Activated naive CD8-positive, alpha-beta T cell treated with anti-CD3 and anti-CD28 coated beads, Interleukin-2, amount 50 U/mL, for 24 hours (primary cell): ENCODE measurements at places on chromosomes 11 and 22.

DNA sequence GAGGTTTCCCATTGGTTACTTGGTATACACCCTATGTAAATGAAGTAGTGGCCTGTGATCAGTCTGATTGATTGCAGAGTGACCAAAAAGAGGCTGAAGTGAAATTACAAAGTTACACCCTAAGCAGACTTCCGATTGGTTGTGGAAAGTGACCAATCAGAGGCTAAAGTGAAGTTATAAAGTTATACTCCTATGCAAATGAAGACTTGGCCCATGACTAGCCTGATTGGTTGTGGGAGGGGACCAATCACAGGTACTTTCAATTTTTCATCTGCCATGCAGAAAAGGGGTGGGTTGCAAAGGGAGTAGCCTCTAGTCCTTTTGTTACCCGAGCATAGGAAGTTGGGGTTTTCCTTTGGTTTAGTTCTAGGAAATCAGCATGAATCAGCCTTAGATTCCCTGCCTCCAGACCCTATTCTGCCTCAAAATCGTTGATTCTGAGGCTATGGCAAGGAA is 18.1 kb upstream of the CSTF3 start:
- H3K4me3 ChIP-seq = no peak overlapping the region
- H3K27me3 ChIP-seq = no peaks in the 10 kb centered on the region
- no peak for DNase-seq
- no peaks in the 10 kb centered on the region for H3K36me3 ChIP-seq
- peak overlapping the region; percentile 35 for H3K27ac ChIP-seq

GRCh38 chr11:8794126-8794525 is 111.5 kb downstream of the RPL27A start:
- peaks cover 6% of the 10 kb centered on the region for H3K27me3 ChIP-seq
- no peak for DNase-seq
- no peaks in the 10 kb centered on the region for H3K36me3 ChIP-seq
- no peaks in the 10 kb centered on the region for H3K4me1 ChIP-seq
- H3K27ac ChIP-seq = peak overlapping the region; percentile 14
- no peak overlapping the region for H3K4me3 ChIP-seq

- H3K27ac ChIP-seq = no peak overlapping the region
- no peaks in the 10 kb centered on the region for H3K36me3 ChIP-seq
- H3K4me1 ChIP-seq = no peaks in the 10 kb centered on the region
- H3K27me3 ChIP-seq = peaks cover 2% of the 10 kb centered on the region
- no peak for DNase-seq
- H3K4me3 ChIP-seq = no peak overlapping the region
Observed at GRCh38 chr11:79121351-79121750, 319.5 kb downstream of the TENM4 start.

- H3K27me3 ChIP-seq = peaks cover 23% of the 10 kb centered on the region
- no peaks in the 10 kb centered on the region for H3K4me1 ChIP-seq
- no peaks in the 10 kb centered on the region for H3K36me3 ChIP-seq
- no peak overlapping the region for H3K27ac ChIP-seq
Observed at GRCh38 chr22:27372969-27373670, 428.4 kb downstream of the MN1 start.

DNA sequence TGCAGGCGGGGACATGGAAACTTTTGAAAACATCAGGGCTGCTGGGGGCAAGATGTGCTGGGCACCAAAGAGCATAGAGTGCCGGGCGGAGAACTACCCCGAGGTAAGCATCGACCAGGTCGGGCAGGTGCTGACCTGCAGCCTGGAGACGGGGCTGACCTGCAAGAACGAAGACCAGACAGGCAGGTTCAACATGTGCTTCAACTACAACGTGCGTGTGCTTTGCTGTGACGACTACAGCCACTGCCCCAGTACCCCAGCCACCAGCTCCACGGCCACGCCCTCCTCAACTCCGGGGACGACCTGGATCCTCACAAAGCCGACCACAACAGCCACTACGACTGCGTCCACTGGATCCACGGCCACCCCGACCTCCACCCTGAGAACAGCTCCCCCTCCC is 19.4 kb downstream of the MUC5B start:
- H3K4me3 ChIP-seq = no peak overlapping the region
- H3K27ac ChIP-seq = no peak overlapping the region
- H3K4me1 ChIP-seq = no peaks in the 10 kb centered on the region

- no peaks in the 10 kb centered on the region for H3K36me3 ChIP-seq
- H3K4me3 ChIP-seq = no peak overlapping the region
- no peaks in the 10 kb centered on the region for H3K27me3 ChIP-seq
- DNase-seq = no peak
- no peak overlapping the region for H3K27ac ChIP-seq
Observed at GRCh38 chr11:78161346-78161745, 21.9 kb upstream of the ALG8 start.

- no peaks in the 10 kb centered on the region for H3K27me3 ChIP-seq
- no peak for DNase-seq
- H3K36me3 ChIP-seq = peaks cover 13% of the 10 kb centered on the region
Observed at GRCh38 chr22:42156598-42156997, 26.0 kb upstream of the CYP2D6 start.

DNA sequence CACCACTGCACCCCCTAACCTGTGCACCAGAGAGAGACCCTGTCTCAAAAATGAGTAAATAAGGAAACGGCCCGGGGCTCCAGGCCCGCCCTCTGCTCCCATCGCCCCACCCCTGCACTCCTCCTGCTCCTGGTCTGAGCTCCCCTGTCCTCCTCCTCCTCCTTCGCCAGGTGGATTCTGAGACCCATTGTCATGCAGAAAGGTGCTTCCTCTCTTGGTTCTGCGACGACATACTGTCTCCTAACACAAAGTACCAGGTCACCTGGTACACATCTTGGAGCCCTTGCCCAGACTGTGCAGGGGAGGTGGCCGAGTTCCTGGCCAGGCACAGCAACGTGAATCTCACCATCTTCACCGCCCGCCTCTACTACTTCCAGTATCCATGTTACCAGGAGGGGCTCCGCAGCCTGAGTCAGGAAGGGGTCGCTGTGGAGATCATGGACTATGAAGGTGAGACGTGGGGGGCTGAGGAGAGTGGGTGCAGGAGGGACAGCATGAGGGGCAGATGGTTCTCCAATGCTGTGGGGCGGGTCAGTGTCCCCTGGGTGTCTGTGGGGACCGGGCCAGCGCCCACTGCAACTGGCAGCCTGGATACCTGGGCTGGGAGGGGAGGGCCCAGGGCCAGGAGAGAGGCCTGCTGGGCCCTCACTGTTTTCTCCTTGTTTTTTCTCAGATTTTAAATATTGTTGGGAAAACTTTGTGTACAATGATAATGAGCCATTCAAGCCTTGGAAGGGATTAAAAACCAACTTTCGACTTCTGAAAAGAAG is 3.1 kb upstream of the APOBEC3D start:
- no peak for DNase-seq
- H3K27me3 ChIP-seq = no peaks in the 10 kb centered on the region
- peaks cover 18% of the 10 kb centered on the region for H3K36me3 ChIP-seq
- peak overlapping the region; percentile 47 for H3K4me3 ChIP-seq

- no peaks in the 10 kb centered on the region for H3K4me1 ChIP-seq
- DNase-seq = no peak
- H3K36me3 ChIP-seq = no peaks in the 10 kb centered on the region
- no peak overlapping the region for H3K27ac ChIP-seq
- H3K4me3 ChIP-seq = no peak overlapping the region
- no peaks in the 10 kb centered on the region for H3K27me3 ChIP-seq
Observed at GRCh38 chr11:106770489-106771085, 247.7 kb downstream of the GUCY1A2 start.

- no peak for DNase-seq
- H3K36me3 ChIP-seq = no peaks in the 10 kb centered on the region
- H3K27me3 ChIP-seq = no peaks in the 10 kb centered on the region
- no peaks in the 10 kb centered on the region for H3K4me1 ChIP-seq
Observed at GRCh38 chr22:30371321-30371720, 14.5 kb downstream of the CCDC157 start.

DNA sequence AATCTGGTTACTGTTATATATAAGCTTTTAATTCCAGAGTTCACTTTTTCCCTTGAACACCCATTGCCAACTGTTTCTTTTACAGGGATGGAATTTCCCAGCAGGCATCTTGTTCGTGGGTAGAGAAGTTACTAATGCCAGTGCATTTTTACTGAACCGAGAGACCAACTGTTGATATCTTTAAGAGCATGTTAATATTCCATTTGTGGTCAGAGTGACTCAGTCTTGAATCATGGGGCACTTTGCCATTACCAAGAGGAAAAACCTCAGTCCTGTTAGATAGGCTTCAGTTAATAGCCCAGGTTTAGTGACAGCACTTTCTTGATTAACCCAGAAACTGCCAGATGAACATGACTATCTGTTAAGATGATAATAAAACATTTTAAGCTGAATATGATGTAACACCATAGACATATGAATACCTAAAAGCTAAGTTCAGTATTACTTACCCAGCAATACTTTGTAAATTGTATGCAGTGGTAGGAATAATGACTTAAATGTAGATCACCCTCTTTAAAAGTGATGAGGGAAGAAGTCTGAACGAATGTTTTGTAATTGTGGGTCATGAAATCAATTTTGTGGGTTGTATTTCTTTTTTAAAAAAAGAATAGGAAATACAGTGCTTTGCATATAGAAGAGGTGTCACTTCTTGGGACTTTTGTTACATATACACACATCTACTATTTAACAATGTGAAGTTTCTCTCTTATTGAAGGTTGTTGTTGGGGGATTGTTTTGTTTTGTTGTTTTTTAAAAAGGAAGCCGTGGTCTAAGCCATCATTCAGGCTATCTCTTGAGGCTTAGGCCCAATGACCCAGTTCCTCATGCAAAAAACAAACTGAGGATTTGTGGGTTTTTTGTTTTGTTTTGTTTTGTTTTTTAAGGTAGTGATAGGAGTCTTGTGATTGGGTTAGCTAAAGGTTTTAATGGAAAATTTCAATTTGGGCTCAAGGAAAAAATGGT is 79.2 kb upstream of the GRIK4 start:
- H3K27me3 ChIP-seq = no peaks in the 10 kb centered on the region
- peaks cover 18% of the 10 kb centered on the region for H3K4me1 ChIP-seq
- peak overlapping the region; percentile 28 for H3K4me3 ChIP-seq
- H3K27ac ChIP-seq = peak overlapping the region; percentile 86
- H3K36me3 ChIP-seq = peaks cover 5% of the 10 kb centered on the region
- DNase-seq = peak; percentile 20

GRCh38 chr11:84398017-84398626 is 1112.0 kb upstream of the CCDC90B start:
- no peak overlapping the region for H3K27ac ChIP-seq
- H3K4me3 ChIP-seq = no peak overlapping the region
- no peaks in the 10 kb centered on the region for H3K27me3 ChIP-seq
- DNase-seq = no peak
- H3K36me3 ChIP-seq = no peaks in the 10 kb centered on the region

DNA sequence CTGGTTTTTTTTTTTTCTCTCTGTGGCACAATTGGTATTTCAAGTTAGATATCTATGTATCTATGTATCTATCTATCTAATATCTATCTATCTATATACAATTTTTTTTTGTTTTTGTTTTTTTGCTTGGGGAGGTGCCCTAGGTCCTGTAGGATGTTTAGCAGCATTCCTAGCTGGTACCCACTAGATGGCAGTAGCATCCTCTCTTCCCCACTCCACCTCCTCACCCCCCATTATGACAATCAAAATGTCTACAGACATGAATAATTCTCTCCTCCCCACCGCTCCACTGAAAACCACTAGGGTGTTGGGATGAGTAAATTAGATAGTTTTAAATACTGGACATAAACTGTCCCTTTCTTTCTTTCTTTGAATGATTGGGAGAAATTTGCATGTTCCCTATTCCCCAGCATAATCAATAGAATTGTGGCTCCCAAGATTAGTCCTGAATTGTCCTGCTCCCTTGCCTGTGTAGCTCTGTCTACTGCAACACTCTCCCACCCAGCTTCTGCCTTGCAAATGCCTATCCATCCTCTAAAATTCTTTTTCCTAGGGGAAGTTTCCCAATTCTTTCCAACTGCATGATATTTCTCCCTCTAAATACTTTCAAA is 1152.4 kb downstream of the LRRC4C start:
- H3K36me3 ChIP-seq = no peaks in the 10 kb centered on the region
- H3K4me1 ChIP-seq = no peaks in the 10 kb centered on the region

GRCh38 chr11:15471048-15471894 is 356.5 kb downstream of the INSC start:
- H3K36me3 ChIP-seq = no peaks in the 10 kb centered on the region
- no peaks in the 10 kb centered on the region for H3K27me3 ChIP-seq
- no peak for DNase-seq
- no peak overlapping the region for H3K27ac ChIP-seq
- H3K4me3 ChIP-seq = no peak overlapping the region
- no peaks in the 10 kb centered on the region for H3K4me1 ChIP-seq

DNA sequence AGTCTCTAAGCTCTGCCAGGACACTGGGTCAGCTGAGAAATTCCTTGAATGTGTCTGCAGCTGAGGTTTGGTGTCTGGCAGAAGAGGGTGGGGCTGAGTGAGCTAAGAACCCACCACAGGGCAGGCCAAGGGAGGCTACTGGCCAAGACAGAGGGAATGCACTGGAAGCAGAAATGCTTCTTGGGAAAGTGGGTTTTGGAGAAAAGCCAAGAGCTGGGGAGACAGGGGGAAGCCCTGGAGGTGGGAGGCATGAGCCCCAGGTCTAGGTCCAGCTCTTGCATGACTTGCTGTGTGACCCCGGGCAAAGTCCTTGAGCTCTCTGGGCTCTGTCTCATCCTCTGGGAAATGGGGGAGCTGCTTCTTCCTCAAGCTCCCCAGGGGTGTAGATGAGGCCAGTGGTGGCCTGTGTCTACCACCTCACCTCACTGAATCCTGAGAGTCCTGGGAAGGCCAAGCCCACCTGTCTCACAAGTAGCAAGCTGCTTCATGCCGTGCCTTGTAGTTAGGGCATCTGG is 2.3 kb downstream of the MMP11 start:
- DNase-seq = no peak
- no peak overlapping the region for H3K4me3 ChIP-seq
- peaks cover 20% of the 10 kb centered on the region for H3K4me1 ChIP-seq
- no peaks in the 10 kb centered on the region for H3K27me3 ChIP-seq
- no peaks in the 10 kb centered on the region for H3K36me3 ChIP-seq

DNA sequence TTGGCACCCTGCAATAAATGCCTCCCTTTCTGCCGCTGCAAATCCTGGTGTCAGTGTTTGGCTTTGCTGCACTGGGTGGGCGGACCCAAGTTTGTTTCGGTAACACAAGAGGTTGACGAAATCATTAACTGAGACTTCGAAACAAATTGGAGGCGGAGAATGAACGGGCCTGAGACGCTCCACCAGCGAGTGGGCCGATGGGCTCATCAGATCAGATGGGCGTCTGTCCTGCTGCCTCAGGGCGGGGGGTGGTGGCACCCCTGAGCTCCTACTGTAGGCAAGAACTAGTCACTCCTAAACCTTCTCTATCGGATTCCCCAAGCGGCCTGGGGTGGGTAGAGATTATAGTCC is 918 bp upstream of the CAPN5 start:
- no peak for DNase-seq
- H3K27me3 ChIP-seq = no peaks in the 10 kb centered on the region
- H3K36me3 ChIP-seq = no peaks in the 10 kb centered on the region
- H3K4me1 ChIP-seq = peaks cover 9% of the 10 kb centered on the region
- H3K4me3 ChIP-seq = peak overlapping the region; percentile 80

DNA sequence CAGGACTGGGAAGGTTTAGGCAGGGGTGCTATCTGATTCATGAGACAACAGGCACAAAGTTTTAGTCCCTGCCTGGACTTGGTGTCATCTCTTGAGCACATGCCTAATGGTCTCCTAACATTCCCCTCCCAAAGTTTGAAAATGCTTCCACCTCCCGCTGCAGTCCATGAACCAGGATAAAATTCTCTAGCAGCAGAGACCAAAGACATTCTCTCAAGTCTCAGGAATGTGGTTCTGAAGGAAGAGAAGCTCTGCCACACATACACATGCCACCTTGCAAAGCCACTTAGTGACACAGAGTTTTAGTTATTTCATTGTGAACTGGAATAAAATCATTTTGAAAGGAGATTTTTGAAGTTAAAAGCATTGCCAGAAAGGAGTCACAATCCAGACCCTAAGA is 15.5 kb downstream of the OR51B6 start:
- H3K4me1 ChIP-seq = no peaks in the 10 kb centered on the region
- no peaks in the 10 kb centered on the region for H3K36me3 ChIP-seq
- no peak for DNase-seq
- peaks cover 2% of the 10 kb centered on the region for H3K27me3 ChIP-seq
- H3K27ac ChIP-seq = no peak overlapping the region
